ENCODE measurements at places on chromosomes 7 and 10. TPM values are rescaled to one million over a fixed set of nuclear protein-coding genes. Genes with fewer than 3 reads are reported as not detected.

GRCh38 chr10:48536156-48536500 is 68.7 kb downstream of the ARHGAP22 start:
- H3K36me3 ChIP-seq: no peaks in the 10 kb centered on the region
- H3K4me3 ChIP-seq: no peak overlapping the region
- H3K27me3 ChIP-seq: no peaks in the 10 kb centered on the region

- no peak overlapping the region for H3K4me3 ChIP-seq
- H3K4me1 ChIP-seq: no peaks in the 10 kb centered on the region
- H3K27me3 ChIP-seq: no peaks in the 10 kb centered on the region
Observed at GRCh38 chr7:51644216-51644615, 327.6 kb upstream of the COBL start.

DNA sequence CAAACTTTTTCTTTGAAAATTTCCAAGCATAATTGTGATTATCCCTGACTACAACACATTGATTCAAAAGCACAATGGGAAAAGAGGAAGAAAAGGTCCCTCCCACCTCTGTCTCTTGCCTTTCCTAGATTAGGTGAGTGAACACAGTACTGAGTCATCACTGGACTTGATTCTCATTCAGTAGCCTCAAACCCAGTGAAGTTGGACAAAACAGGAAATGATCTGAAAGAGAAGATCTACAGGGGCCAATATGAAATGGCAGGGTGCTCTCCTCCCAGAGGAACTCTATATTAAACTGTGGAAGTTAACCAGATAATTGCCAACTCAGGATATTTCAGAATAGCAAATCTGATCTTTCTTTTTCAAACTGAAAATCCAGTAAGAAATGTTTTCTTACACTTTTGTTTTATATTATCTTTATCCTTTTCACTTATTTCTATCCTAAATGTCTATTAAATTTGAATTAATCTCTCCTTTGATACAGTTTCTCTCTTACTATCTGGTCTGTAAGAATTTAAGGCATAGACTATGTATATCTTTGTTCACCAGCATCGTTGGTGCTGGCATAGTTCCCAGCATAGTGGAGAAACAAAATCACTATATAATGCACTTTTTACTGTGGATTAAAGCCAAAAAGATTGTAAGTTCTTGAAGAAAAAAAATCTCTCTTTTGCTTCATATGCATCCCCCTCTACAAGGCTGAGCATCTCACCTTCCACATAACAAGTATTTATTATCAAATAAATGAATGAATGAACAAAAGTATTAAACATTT is 41.4 kb upstream of the IKZF1 start:
- H3K27ac ChIP-seq: no peak overlapping the region
- DNase-seq: no peak
- no peaks in the 10 kb centered on the region for H3K27me3 ChIP-seq
- H3K4me1 ChIP-seq: no peaks in the 10 kb centered on the region

DNA sequence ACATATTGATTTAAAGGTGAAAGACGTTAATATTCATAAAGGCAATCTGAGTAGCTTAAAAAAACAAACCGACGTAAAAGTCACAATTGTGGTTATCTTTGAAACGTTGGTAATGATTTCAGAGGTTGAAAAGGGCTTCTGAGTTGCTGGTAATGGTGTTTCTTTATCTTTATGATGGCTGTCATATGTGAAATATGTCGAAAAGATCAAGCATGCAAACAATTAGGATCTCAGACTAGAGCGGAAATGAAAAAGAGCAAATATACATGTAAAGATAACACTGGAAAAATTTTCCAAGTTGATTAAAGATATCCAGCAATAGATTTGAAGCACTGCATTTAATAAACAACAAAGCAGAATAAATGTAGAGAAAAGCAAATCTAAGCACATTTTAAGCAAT is 998.3 kb upstream of the MBL2 start:
- no peak overlapping the region for H3K4me3 ChIP-seq
- no peak for DNase-seq
- no peaks in the 10 kb centered on the region for H3K36me3 ChIP-seq

GRCh38 chr7:93717217-93717900 is 142.8 kb upstream of the CALCR start:
- no peaks in the 10 kb centered on the region for H3K4me1 ChIP-seq
- DNase-seq: no peak
- H3K36me3 ChIP-seq: no peaks in the 10 kb centered on the region
- no peak overlapping the region for H3K4me3 ChIP-seq
- H3K27ac ChIP-seq: no peak overlapping the region

- no peaks in the 10 kb centered on the region for H3K4me1 ChIP-seq
- H3K4me3 ChIP-seq: no peak overlapping the region
- no peak overlapping the region for H3K27ac ChIP-seq
Observed at GRCh38 chr7:12436896-12437535, 33.4 kb upstream of the VWDE start.

GRCh38 chr7:150685219-150686029 is at the start of gene GIMAP2:
TSS of gene GIMAP2 (plus strand) at chr7:150685706. CDS start at chr7:150687060, 1,354 bp downstream.
- DNase-seq: peak; percentile 21
- H3K4me1 ChIP-seq: peaks cover 8% of the 10 kb centered on the region
- H3K4me3 ChIP-seq: peak within 1 kb of the TSS; percentile 36
- H3K36me3 ChIP-seq: no peaks in the 10 kb centered on the region

- H3K27ac ChIP-seq: no peak overlapping the region
- DNase-seq: peak; percentile 71
- H3K4me1 ChIP-seq: peaks cover 9% of the 10 kb centered on the region
- H3K4me3 ChIP-seq: no peak overlapping the region
Observed at GRCh38 chr10:118720685-118721538, 33.9 kb downstream of the CACUL1 start.

TRPV6 gene
- total RNA-seq: not detected

ZDHHC6 gene
- total RNA-seq: 13.8 TPM

DNA sequence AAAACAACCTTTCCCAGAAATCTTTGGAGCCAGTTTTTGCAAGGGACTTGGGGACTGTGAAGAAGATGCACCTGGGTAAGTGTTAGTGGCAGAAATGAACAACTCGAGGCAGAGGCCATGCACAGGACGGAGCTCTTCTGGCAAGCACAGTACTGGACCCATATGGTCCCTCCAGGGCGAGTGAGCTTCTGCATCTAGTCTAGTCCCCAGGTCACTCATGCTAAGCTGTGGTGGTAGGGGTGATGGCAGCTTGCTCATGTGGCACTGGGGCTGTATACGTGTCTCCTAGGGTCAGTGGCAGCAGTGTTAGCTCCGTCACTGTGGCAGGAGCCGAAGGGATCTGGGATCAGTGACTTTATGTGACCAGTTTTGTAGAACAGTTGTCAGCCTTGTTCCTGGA is 9.3 kb upstream of the LRRC61 start:
- no peak for DNase-seq
- H3K27ac ChIP-seq: no peak overlapping the region
- no peak overlapping the region for H3K4me3 ChIP-seq
- no peaks in the 10 kb centered on the region for H3K36me3 ChIP-seq

DNA sequence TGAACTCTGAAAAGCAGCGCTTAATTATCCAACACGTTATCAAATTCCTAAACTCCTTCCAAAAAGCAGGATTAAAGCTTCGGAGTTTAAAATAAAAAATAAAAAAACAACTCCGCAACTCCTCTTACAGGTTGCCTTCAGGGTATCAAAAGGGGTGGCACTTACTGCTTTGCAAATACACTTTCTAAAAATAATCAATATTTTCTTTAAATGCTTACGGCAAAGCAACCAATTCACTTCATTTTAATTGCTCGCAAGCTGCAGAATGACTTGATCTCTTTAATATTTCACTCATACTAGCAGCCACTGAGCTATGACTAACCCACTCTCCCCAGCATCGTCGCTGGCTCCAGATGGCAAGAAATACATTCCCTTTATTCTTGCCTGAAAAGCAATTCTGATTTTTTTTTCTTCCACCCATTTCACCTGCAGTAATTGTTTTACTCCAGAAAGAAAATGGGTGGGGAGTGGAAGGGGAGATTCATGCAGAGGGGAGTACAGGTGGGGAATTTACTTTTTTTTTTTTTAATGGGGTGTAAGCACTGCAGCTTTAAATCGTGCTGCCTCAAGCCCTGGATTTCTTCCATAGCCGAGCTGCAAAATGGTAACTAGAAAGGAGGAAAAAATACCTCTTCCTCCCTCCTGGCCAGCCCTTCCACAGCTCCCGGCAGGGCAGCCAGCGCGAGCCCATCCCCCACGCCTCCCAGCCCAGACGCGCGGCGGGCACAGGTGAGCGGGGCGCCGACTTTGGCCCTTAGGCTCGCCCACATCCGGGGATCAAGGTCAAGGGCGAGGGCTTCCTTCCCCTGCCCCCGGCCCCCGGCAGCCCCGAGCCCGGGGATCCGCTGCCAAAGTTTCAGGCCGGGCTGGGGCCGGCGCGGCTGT is 54.2 kb upstream of the FHIP2A start:
- H3K27me3 ChIP-seq: no peaks in the 10 kb centered on the region
- peak overlapping the region; percentile 45 for H3K4me3 ChIP-seq
- H3K4me1 ChIP-seq: 0 out of 2 replicates have a peak, but pooled peaks cover 5% of the 10 kb centered on the region
- DNase-seq: no peak
- H3K36me3 ChIP-seq: no peaks in the 10 kb centered on the region

- H3K4me1 ChIP-seq: no peaks in the 10 kb centered on the region
- H3K4me3 ChIP-seq: no peak overlapping the region
- H3K27me3 ChIP-seq: no peaks in the 10 kb centered on the region
- H3K36me3 ChIP-seq: no peaks in the 10 kb centered on the region
Observed at GRCh38 chr7:46613116-46613515, 692.0 kb upstream of the IGFBP3 start.

TPK1 gene
- 1.5 TPM for total RNA-seq

PTPRZ1 gene
- total RNA-seq: 0.22 TPM

- no peak for DNase-seq
- H3K4me3 ChIP-seq: no peak overlapping the region
- H3K36me3 ChIP-seq: peaks cover 94% of the 10 kb centered on the region
- no peak overlapping the region for H3K27ac ChIP-seq
Observed at GRCh38 chr10:70425096-70425495, 16.4 kb downstream of the NODAL start.

DNA sequence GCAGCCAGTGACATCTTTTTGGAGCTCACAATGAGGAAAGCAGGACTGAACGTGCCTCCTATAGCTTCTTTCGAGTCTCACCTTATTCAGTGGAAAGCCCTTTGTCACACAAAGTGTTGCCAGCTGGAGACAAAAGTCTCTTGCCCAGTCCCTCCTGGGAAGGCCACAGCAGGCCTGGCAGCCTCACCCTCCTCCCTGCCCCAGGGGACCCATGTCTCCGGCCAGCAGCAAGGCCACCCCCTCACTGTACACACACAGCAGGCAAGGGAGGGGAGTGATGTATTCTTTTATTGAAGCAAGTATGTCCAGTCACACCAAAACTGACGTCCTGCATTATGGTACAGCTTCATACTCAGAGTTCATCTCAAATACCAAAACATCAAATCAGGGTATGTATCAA is 56.0 kb downstream of the CSGALNACT2 start:
- no peaks in the 10 kb centered on the region for H3K27me3 ChIP-seq
- no peak overlapping the region for H3K4me3 ChIP-seq
- no peak for DNase-seq
- no peak overlapping the region for H3K27ac ChIP-seq

GRCh38 chr10:26858707-26859034 is 2.1 kb downstream of the ABI1 start:
- H3K27ac ChIP-seq: peak overlapping the region; percentile 77
- no peaks in the 10 kb centered on the region for H3K27me3 ChIP-seq
- peaks cover 13% of the 10 kb centered on the region for H3K4me1 ChIP-seq

- peaks cover 9% of the 10 kb centered on the region for H3K4me1 ChIP-seq
- H3K27ac ChIP-seq: no peak overlapping the region
- H3K4me3 ChIP-seq: no peak overlapping the region
- no peaks in the 10 kb centered on the region for H3K27me3 ChIP-seq
- no peak for DNase-seq
Observed at GRCh38 chr7:25820432-25821040, 331.5 kb upstream of the NFE2L3 start.

DNA sequence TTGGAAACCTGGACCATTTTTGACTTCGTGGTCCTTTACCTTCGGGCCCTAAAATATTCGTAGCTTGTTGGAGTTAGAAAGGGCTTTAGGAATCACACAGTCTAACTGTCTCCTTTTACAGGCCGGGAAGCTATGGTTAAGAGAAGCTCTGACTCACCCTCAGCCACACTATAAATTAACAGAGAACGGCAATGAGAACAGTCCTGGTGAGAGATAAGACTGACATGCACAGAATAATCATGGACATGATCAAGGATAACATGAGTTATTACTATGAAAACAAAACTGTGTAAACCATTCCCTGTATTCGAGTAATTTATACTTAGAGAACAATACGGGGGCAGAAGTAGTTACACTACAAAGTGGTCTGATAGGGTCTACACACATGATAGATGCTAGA is 162.5 kb upstream of the MALRD1 start:
- H3K27me3 ChIP-seq: no peaks in the 10 kb centered on the region
- DNase-seq: no peak
- H3K27ac ChIP-seq: no peak overlapping the region
- no peaks in the 10 kb centered on the region for H3K36me3 ChIP-seq
- H3K4me1 ChIP-seq: no peaks in the 10 kb centered on the region
- no peak overlapping the region for H3K4me3 ChIP-seq

GRCh38 chr10:102997998-102998397 is 79.9 kb downstream of the CNNM2 start:
- no peaks in the 10 kb centered on the region for H3K36me3 ChIP-seq
- no peaks in the 10 kb centered on the region for H3K4me1 ChIP-seq
- no peaks in the 10 kb centered on the region for H3K27me3 ChIP-seq
- H3K27ac ChIP-seq: no peak overlapping the region

DNA sequence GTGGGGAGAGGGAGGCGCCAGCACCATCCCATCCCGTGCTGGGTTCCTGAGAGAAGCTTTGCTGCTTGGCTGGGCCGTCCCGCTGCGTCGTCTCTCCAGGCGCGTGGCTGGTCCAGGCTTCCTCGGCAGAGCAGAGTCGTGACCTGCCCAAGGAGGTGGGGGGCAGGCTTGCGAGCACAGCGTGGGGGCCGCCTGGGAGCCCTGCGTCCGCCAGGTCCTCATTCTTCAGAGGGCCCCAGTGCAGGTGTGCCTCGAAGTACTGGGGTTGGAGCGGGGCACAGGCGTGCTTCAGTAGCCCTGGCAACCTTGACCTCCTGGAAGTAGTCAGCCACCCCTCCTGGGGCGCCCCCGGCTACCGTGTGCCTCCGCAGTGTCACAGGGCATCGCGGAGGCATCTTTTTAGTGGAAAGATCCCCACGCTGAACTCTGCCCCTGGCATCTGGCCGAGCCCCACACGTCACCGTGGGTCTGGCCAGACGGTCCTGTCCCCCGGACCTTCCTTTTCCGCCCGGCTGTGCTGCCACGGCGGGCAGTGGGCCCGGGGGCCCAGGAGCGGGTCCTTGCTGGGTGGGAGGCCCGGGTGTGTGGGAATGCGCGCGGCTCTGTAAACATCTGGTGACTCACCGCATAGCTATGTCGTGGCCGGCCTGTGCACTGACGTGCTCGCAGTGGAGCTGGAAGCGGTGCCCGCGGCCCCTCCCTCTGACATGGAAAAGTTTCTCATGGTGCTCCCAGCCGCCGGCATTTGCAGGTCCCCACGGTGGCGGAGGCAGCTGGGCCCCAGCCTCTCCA is 6.4 kb downstream of the MAFK start:
- H3K4me1 ChIP-seq: peaks cover 67% of the 10 kb centered on the region
- peak overlapping the region; percentile 100 for H3K27ac ChIP-seq
- DNase-seq: peak; percentile 99
- H3K27me3 ChIP-seq: no peaks in the 10 kb centered on the region

GRCh38 chr10:62873866-62874265 is 57.7 kb upstream of the EGR2 start:
- H3K36me3 ChIP-seq: no peaks in the 10 kb centered on the region
- no peak overlapping the region for H3K27ac ChIP-seq
- no peaks in the 10 kb centered on the region for H3K4me1 ChIP-seq
- no peak for DNase-seq

Measured in SJSA1 (cell line).